Vein endothelial cell (primary cell): ENCODE measurements at places on chromosomes 1 and 21. TPM values are rescaled to one million over a fixed set of nuclear protein-coding genes. Genes with fewer than 3 reads are reported as not detected.

Gene TNFSF18
- 130 and 143 TPM in 2 replicates for total RNA-seq

Gene TNFRSF18
- total RNA-seq, result not detected in 2 replicates

Gene DMRTA2
- not detected in 2 replicates for total RNA-seq

Gene IL20
- total RNA-seq, result not detected in 2 replicates

Gene SYCP1
- total RNA-seq, result not detected in 2 replicates

Gene MEX3A
- total RNA-seq, result 15.8 and 19.9 TPM in 2 replicates

Gene OLIG2
- total RNA-seq, result not detected in 2 replicates

Gene TINAGL1
- 519 and 655 TPM in 2 replicates for total RNA-seq

Gene CDK18
- 0.29 and 0.33 TPM in 2 replicates for total RNA-seq

Gene OR10J1
- total RNA-seq, result not detected in 2 replicates

Gene HSD3B2
- not detected in 2 replicates for total RNA-seq

Gene THEM5
- total RNA-seq, result not detected in 2 replicates

Gene KCNK1
- 0.10 TPM in 1 of 2 replicates, not detected in the other for total RNA-seq

Gene FABP3
- 0.65 and 0.86 TPM in 2 replicates for total RNA-seq

Gene IL23R
- total RNA-seq, result not detected in 2 replicates

Gene SPRR2E
- total RNA-seq, result not detected in 2 replicates

Gene GSTM5
- total RNA-seq, result under 0.01 and 0.10 TPM in 2 replicates

Gene TSTD1
- 2.4 and 3.6 TPM in 2 replicates for total RNA-seq

Gene TACSTD2
- 15.9 and 23.8 TPM in 2 replicates for total RNA-seq

Gene EFNA1
- total RNA-seq, result 84.4 and 125 TPM in 2 replicates

Gene TDRD5
- not detected in 2 replicates for total RNA-seq

Gene METTL18
- total RNA-seq, result 5.9 and 6.5 TPM in 2 replicates

Gene RAVER2
- total RNA-seq, result 10.5 and 12.4 TPM in 2 replicates

Gene SYPL2
- total RNA-seq, result under 0.01 TPM in 1 of 2 replicates, not detected in the other

Gene RGS16
- 0.19 and 0.33 TPM in 2 replicates for total RNA-seq

Gene LCE6A
- not detected in 2 replicates for total RNA-seq

Gene FLG2
- not detected in 2 replicates for total RNA-seq

Gene CELA3A
- not detected in 2 replicates for total RNA-seq

Gene TGFBR3
- 11.1 and 18.1 TPM in 2 replicates for total RNA-seq

Gene SAMSN1
- total RNA-seq, result 2.0 and 4.9 TPM in 2 replicates

Gene DMBX1
- total RNA-seq, result not detected in 2 replicates

Gene RAB25
- total RNA-seq, result not detected in 2 replicates

Gene PRRX1
- 0.98 and 6.6 TPM in 2 replicates for total RNA-seq

Gene NPHS2
- not detected in 2 replicates for total RNA-seq

Gene PTPN22
- under 0.01 and 0.67 TPM in 2 replicates for total RNA-seq

Gene LRRN2
- total RNA-seq, result not detected in 2 replicates

Gene NBPF11
- 4.6 and 4.8 TPM in 2 replicates for total RNA-seq

Gene LAD1
- total RNA-seq, result not detected in 2 replicates

Gene VTCN1
- total RNA-seq, result not detected in 2 replicates

Gene KLHDC9
- total RNA-seq, result 0.86 and 1.3 TPM in 2 replicates

Gene ZNF691
- 5.9 and 6.2 TPM in 2 replicates for total RNA-seq

Gene LDLRAD1
- not detected in 2 replicates for total RNA-seq

Gene SPRR2G
- total RNA-seq, result not detected in 2 replicates

Gene AXDND1
- total RNA-seq, result 0.38 TPM in 1 of 2 replicates, not detected in the other

Gene RBM34
- total RNA-seq, result 47.7 and 51.6 TPM in 2 replicates
